ENCODE measurements at places on chromosomes 16 and 17.

DNA sequence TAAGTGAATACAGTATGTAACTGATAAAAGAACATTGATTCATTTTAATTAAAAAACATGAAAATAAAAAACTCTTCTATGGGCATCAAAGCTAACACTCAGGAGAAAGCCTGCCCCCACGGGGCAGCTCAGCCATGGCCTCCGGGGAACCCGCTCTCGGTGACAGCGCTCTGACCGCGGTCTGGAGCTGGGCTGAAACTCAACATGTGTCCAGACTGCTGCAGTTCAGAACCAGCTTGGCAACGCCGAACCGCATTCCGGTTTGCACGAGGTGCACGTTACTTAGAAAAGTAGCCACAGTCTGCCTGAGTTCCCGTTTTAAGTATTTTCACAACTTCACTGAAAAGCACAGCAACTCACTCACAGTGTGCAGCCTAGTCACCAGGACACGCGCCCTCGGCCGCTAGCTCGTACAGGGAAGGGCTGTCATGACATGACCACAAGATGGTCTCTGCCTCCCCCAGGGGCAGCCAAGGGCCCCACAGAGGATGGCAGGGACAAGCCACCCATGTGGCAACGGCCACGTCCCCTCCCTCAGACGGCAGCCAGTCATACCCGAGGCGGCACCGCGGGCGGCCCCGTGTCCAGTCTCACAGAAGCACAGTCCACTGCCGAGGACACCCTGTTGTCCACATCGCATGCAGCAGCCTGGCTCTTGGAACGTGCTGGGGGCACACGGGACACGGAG, 77.1 kb upstream of the METRNL start:
- no peak for DNase-seq

DNA sequence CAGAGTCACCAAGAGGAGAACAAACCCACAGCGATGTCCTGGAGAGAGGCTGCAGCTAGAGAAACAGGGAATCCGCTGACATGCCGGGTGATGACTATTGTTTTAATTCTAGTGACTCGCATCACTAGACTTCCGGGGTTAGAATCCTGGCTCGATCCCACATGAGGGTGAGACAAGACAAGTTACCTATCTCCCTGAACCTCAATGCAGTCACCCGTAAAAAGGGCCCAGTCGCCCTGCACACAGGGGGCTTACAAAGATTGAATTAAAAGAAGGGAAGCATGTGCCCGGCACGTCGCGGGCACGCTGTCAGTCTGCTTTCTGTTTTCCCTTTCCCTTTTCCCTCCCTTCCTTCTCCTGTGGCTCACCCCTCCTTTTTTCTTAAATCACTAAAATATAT, 212.9 kb upstream of the FOXF1 start:
- DNase-seq = no peak

DNA sequence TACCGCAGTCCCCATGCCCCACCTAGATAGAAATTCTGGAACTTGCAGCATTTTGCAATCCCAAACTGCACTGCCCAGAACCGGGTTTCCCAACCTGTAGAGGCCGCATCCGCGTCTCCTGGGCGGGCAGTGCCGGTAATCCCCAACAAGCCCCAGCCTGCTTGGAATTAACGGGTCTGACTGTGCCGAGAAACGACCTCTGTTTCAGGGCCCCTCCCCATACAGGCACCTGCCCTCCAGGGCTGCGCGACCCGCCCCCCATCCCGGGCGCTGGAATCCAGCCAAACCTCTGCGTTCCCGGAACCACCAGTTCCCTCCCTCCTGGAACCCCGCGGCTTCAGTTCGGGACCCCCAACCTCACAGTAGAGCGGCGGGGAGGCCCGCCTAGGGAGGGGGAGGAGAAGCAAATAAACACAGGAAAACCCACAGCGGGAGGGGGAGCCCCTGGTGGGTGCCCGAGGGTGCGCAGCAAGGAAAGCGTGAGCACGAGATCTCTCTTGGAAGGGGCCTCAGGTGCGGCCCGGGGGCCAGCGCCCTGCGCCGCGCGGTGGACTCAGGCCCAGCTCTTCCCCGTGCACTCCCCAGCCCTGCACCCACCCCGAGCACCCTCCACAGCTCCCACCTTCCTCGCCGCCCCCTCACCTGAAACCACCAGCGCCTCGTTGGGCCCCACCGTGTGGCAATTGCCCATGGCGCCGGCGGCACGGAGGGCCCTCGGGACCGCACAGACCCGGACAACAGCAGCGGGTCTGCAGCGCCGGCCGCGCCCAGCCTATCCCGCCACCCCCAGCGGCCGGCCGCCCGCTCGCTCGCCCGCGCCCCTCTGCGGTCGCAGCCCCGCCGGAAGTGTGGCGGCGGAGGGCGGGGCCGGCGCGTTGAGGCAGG, at the start of gene FLOT2:
FLOT2 (minus strand) TSS at position 850 of the 885 bp plus-strand sequence; CDS start at position 691, 159 bp downstream.
- peak; percentile 41 for DNase-seq

- DNase-seq = no peak
Measured at GRCh38 chr16:84362471-84362941, 5.8 kb upstream of the ATP2C2 start.

GRCh38 chr17:55171634-55172328, 93.0 kb upstream of the HLF start:
- DNase-seq = no peak

GRCh38 chr17:34178092-34178491, 77.0 kb upstream of the CCL2 start:
- no peak for DNase-seq

- DNase-seq = no peak
Measured at GRCh38 chr17:3688027-3688553, 7.9 kb downstream of the P2RX5 start.

- no peak for DNase-seq
Measured at GRCh38 chr17:61458421-61459141, 6.4 kb downstream of the TBX4 start.

- no peak for DNase-seq
Measured at GRCh38 chr17:20925954-20926353, 116.9 kb downstream of the USP22 start.
